B cell (primary cell): ENCODE measurements at places on chromosomes 5 and 9. TPM values are rescaled to one million over a fixed set of nuclear protein-coding genes. Genes with fewer than 3 reads are reported as not detected.

DNA sequence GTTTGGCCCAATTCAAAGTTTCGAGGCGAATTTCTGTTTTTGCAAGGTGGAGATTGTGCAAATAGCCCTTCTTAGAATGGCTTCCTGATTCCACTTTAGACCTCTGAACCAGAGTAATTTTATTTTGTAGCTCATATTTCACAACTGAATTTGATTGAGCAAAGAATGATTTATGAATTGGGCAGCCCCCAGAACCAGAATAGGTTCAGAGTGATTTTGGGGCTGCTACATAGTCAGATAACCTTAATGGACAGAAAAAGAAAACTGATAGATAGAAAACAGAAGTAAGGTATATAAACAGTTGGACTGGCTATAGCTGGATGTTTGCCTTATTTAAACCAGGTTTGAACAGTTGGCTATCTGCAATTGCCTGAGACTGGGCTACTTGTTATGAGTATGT lies 156.6 kb downstream of the YIPF5 start:
- DNase-seq: no peak

DNA sequence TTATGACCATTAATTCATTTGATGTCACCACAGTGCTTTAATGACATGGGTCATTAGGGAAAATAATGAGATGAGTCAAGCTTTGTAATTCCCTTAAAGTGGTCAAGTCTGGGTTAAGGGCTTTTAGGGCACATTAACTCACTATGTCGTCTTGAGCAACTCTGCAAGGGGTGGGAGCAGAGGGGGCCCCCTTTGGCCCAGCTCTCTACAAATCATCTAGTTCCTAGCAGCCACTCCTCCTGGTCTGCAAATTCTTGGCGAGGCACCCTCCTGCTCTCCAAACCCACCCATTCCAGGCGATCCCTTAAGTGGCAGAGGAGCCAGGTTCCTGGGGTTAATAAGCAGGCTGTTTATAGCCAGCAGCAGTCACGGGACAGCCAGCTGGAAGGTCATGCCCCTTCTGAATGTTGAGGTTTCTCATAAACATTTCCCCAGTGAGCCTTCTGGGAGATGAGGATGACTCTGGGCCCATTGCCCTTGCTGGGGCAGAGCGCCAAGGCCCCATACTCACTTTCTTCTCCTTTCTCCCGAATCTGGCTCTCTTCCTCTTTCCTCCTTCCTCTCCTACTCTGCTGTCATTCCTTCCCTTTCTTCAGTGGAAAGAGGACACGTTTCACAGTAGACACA lies 14.3 kb upstream of the GPX3 start:
- DNase-seq: no peak

DNA sequence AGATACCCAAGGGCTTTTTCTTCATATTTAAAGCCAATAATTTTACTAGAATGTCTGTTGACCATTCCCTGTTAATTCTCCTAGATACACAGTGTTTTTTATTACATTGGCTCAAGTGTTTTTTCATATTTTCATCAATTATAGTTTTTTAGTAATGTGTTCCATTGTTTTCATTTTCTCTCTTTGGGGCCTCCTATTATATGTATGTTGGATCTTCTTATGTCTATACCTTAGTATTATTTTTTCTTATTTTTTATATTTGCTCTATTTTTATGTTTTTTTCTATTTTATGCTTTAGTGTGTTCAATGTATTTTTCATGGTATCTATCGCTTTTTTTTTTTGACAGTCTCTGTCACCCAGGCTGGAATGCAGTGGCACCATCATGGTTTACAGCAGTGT lies 7.5 kb downstream of the KIAA1958 start:
- DNase-seq: no peak

DNA sequence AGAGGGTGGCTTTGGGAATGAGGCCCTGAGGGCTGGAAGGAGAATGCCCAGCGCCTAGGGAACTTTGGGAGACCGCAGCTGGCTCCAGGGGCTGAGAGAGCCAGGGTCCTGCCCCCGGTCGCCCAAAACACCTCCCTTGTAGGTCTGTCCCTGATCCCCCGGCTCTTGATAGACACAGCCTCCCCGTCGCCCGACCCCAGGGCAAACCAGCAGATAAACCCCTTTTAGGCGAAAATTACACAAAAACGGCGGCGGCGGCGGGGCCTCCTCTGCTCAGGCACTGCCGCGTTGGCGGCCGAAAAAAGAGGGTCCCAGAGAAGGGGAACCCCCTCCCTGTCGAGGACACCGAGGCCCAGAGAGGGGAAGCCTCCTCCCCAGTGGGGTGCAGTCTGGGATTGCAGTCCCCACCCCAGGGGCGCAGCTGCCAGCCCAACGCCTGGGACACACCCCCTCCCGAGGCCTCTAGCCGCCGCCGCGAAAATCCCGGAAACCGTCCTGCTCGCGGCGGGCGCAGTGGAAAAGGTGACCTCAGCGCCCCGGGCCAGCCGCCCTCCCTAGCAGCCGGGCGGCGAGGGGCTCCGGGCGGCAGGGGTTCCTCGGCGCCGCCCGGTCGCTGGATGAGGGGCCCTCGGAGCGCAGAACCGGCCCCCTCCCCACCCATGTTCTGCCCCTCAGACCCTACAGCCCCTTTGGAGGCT lies 3.1 kb upstream of the BARX1 start:
- DNase-seq: peak; percentile 34

GRCh38 chr5:172413601-172414171 lies 40.6 kb downstream of the SH3PXD2B start:
- DNase-seq: no peak

DNA sequence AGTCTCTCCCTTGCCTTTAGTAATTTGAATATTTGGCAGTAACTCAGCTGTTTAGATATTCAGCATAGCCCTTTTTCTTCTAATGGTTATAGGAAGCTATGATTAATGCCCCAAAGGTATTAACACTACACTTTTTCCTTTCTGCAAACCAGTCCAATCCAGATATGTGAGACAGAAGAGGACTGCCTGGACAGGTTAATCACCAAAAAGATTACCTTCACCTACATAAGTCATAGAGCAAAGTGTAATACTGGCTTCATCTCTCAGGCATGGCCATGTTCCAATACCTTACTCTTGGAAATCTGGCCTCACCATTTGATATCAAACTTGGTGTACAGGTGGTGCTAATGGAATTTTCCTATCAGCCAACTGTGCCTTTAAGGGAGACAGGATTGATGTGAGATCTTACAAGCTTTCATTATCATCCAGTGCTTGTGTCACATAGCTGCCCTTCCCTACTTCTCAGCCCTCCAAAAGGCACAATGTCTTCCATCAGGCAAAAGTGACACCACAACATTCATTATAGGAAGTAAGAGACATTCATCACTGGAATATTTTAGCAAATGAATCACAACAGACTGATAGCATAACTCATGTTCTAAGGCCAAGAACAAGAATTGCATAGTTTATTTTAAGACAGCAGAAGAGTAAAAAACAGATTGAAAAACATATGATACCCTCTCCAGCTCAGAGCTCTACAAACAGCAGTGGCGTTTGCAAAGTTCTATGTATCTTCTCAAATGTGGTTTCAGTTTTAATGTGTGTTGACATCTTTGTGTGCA lies 91.2 kb upstream of the PAM start:
- DNase-seq: no peak

DNA sequence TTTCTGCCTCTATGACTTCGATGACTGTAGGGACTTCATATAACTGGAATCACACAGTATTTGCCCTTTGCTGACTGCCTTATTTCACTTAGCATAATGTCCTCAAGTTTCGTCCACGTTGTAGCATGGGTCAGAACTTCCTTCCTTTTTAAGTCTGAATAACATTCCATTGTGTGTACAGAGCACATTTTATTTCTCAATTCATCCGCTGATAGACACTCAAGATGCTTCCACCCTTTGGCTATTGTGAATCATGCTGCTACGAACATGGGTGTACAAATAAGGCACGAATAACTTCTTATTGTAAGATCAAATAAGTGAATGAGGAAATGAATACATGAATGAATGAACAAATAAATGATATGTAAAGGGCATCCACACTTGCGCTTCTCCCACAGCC lies 13.0 kb downstream of the BARX1 start:
- no peak for DNase-seq

DNA sequence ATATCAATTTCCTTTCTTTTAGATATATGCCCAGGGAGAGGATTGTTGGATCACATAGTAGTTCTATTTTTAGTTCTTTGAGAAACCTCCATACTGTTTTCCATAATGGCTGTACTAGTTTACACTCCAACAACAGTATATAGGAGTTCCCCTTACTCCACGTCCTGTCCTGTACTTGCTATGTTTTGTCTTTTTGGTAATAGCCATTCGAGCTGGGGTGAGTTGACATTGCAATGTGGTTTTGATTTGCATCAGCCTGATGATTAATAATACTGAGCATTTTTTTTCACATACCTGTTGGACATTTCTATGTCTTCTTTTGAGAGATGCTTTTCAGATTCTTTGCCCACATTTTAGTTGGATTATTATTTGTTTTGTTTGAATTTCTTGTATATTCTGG lies 445.9 kb downstream of the NTRK2 start:
- no peak for DNase-seq

GRCh38 chr5:121968910-121969607 lies 7.3 kb downstream of the SRFBP1 start:
- no peak for DNase-seq

- no peak for DNase-seq
These were observed 204.2 kb downstream of the TAF11L14 start for GRCh38 chr5:17838469-17838868.

DNA sequence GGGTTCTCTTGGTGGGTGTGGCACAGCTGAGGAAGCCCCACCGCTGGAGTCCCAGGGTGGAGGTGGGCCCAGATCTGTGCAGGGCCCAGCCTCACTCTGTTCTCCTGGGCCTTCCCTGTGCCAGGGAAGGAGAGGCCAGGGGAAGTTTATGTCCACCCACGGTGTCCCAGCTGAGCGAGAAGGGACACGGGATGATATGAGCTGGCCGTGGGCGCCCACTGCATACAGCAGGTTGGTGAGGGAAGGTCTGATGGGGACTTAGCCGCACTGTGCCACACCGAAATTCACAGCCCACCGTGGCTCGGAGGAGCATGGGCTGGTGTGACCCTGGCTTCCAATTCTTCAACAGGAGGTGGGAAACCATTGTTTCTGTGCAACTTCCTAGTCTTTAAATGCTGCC lies 33.9 kb downstream of the UNC5A start:
- DNase-seq: no peak

- DNase-seq: no peak
These were observed 62.4 kb downstream of the TNPO1 start for GRCh38 chr5:72878854-72879253.

GRCh38 chr9:18980189-18980588 lies 52.8 kb downstream of the SAXO1 start:
- DNase-seq: no peak

DNA sequence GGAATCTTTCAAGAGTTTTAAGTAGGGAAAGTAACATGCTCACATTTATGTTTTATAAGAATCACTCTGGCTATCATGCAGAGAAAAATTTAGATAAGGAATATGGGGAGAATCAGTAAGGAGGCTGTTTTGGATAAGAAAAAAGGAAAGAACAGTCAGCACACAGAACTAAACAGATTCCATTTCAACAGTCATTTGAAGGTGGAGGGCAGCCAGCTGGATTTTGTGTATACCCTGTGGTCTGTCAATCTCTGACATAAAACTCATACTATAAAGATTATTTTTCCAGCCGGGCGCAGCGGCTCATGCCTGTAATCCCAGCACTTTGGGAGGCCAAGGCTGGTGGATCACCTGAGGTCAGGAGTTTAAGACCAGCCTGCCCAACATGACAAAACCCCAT lies 64.2 kb downstream of the PCA3 start:
- no peak for DNase-seq

DNA sequence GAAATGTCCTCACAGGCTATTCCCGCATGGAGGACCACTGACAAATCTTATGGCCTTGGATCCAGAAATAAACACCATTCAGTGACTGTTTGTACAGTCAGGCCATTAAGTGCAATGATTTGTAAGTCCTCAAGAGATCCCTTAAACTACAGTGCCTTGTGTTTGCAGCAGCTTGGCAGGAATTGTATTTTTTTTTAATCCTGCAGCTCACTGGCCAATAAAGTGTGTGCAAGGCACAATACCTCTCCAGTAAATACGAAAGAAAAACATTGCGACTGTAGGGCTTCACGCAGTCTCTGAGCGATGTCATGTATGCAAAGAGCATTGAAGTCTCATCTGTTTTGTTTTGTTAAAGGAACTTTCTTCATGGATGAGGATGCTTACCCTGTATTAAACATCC lies 74.2 kb upstream of the TUSC1 start:
- no peak for DNase-seq

DNA sequence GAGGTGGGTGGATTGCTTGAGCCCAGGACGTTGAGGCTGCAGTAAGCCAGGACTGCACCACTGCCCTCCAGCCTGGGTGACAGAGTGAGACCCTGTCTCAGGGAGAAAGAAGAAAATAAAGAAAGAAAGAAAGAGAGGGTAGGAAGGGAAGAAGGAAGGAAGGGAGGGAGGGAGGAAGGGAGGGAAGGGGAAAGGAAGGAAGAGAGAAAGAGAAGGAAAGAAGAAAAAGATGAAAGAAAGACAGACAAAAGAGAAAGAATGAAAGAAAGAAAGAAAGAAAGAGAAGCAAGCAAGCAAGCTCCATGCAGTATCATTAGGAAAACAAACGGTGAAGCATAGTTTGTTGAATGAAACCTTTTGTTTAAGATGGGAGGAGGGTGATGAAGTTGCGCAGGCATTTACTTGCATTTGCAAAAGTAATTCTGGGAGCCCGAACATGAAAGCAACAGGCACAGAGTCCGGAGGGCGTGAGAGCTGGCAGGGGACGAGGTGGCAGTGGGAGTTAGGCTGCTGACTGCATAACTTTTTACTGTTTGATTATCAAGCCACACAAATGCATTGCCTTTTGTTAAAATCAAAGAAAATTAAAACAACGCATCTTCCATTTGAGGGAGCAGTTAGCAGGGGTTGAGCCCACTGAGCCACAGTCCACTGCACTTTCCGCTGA lies 26.0 kb upstream of the CEP72 start:
- no peak for DNase-seq

DNA sequence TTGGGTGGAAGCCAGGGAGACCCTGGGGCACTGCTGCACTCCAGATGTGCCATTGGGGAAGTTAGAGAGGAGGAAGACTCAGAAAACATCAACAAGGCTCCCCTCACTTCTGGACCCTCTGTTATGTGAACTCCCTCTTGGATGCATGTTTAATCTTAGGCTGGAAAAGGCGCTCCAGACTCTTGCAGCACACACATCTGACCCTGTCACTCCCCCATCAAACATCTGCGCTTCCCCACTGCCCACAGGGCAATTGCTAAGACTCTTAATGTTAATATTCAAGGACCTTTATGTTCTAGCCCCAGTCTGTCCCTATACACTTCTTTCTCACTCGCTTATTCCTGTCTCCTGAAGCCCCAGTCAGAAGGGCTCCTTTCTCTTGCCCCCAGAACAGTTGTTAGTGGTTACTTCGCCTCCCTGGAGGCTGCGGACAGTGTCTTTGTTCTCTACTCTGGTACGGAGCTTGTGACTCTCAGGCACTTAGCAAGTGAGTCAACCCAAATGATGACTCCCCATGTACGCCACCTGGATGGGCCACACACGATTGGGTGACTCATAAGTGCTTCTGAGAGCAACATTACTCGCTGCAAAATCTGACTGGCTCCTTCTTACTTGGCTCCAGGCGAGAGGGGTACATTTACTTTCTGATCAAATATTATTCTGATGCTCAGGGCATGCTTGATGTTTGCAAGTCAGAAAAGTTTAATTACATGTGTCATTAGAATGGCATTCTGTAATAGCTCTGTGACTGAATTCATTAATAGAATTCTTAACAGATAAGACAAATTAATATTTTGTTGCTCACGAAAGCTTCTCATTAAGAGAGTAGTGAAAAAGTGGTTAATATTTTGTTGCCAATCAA lies 193.6 kb downstream of the HSPA4 start:
- no peak for DNase-seq

Gene VCAN
- 2.0 TPM in 2 replicates for polyA plus RNA-seq

Gene PCAT7
- not detected in 2 replicates for polyA plus RNA-seq

Gene CDKN2B
- polyA plus RNA-seq: 0.36 and 0.39 TPM in 2 replicates

Gene ZSWIM6
- 7.3 and 7.9 TPM in 2 replicates for polyA plus RNA-seq

Gene ARID3C
- not detected in 2 replicates for polyA plus RNA-seq

Gene NFIB
- not detected in 2 replicates for polyA plus RNA-seq

Gene EQTN
- polyA plus RNA-seq: 0.58 and 1.3 TPM in 2 replicates
